Airway epithelial cell (primary cell): ENCODE measurements at places on chromosomes 13 and 19. TPM values are rescaled to one million over a fixed set of nuclear protein-coding genes. Genes with fewer than 3 reads are reported as not detected.

The PRR22 gene
- 0.21 and 0.46 TPM in 2 replicates for total RNA-seq

The KLK11 gene
- 42.9 and 68.4 TPM in 2 replicates for total RNA-seq

The ZNF835 gene
- total RNA-seq: 0.14 and 0.21 TPM in 2 replicates

The LILRB5 gene
- not detected in 2 replicates for total RNA-seq

The FREM2 gene
- total RNA-seq: 0.07 TPM in 1 of 2 replicates, not detected in the other

The FBL gene
- 215 and 226 TPM in 2 replicates for total RNA-seq

The ONECUT3 gene
- 0.28 TPM in 2 replicates for total RNA-seq

The FAM124A gene
- total RNA-seq: not detected in 2 replicates

The C1QTNF9 gene
- not detected in 2 replicates for total RNA-seq

The TTYH1 gene
- total RNA-seq: 0.63 and 0.88 TPM in 2 replicates

The ABCC4 gene
- 5.7 and 6.1 TPM in 2 replicates for total RNA-seq

The GIPR gene
- total RNA-seq: 1.2 and 3.7 TPM in 2 replicates

The OR7D2 gene
- total RNA-seq: not detected in 2 replicates

The FGF21 gene
- not detected in 2 replicates for total RNA-seq

The METTL21C gene
- not detected in 2 replicates for total RNA-seq

The ZNF121 gene
- total RNA-seq: 31.3 and 32.7 TPM in 2 replicates

The DOCK9 gene
- total RNA-seq: 76.1 and 82.2 TPM in 2 replicates

The LGALS14 gene
- not detected in 2 replicates for total RNA-seq

The SCAF1 gene
- 37.4 and 48.1 TPM in 2 replicates for total RNA-seq

The PCSK4 gene
- 0.28 and 0.71 TPM in 2 replicates for total RNA-seq

The RTBDN gene
- not detected in 2 replicates for total RNA-seq

The PLPP2 gene
- 56.1 and 62.1 TPM in 2 replicates for total RNA-seq

The TIMM13 gene
- 85.9 and 108 TPM in 2 replicates for total RNA-seq

The DOCK6 gene
- 33.5 and 39.3 TPM in 2 replicates for total RNA-seq

The RAVER1 gene
- total RNA-seq: 18.6 and 32.0 TPM in 2 replicates

The ZNF100 gene
- 3.0 and 3.9 TPM in 2 replicates for total RNA-seq

The SNRPD2 gene
- total RNA-seq: 333 and 378 TPM in 2 replicates
